ENCODE measurements at places on chromosomes 13 and 19. TPM values are rescaled to one million over a fixed set of nuclear protein-coding genes. Genes with fewer than 3 reads are reported as not detected.

- no peak overlapping the region for H3K4me3 ChIP-seq
- no peak overlapping the region for H3K27ac ChIP-seq
- no peak for DNase-seq
- no peaks in the 10 kb centered on the region for H3K4me1 ChIP-seq
These were observed 48.3 kb downstream of the CRYL1 start for GRCh38 chr13:20477394-20477793.

GRCh38 chr19:15426485-15427349 is 7.9 kb upstream of the AKAP8L start:
- no peak overlapping the region for H3K4me3 ChIP-seq
- H3K27ac ChIP-seq, result no peak overlapping the region
- no peaks in the 10 kb centered on the region for H3K27me3 ChIP-seq
- peaks cover 9% of the 10 kb centered on the region for H3K36me3 ChIP-seq
- peaks cover 29% of the 10 kb centered on the region for H3K4me1 ChIP-seq

DNA sequence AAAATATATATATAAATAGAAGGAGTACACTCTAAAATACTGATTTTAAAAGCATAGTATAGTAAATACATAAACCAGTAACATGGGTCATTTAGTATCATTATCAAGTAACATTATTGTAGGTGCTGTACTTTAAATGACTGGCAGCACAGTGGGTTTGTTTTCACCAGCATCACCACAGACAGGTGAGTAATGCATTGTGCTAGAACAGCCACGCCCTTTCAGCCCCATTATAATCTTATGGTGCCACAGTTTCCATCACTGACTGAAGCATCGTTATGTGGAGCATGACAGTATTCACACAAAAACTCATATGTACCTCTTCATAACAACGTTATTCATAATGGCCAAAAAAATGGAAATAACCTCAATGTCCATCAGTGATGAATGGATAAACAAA is 88.3 kb downstream of the DHRS12 start:
- H3K36me3 ChIP-seq, result no peaks in the 10 kb centered on the region
- H3K27ac ChIP-seq, result no peak overlapping the region
- H3K27me3 ChIP-seq, result no peaks in the 10 kb centered on the region

Gene HRC
- total RNA-seq, result 405 TPM

- no peak overlapping the region for H3K4me3 ChIP-seq
- H3K27me3 ChIP-seq, result no peaks in the 10 kb centered on the region
- no peaks in the 10 kb centered on the region for H3K36me3 ChIP-seq
- DNase-seq, result no peak
- H3K27ac ChIP-seq, result no peak overlapping the region
- H3K4me1 ChIP-seq, result no peaks in the 10 kb centered on the region
These were observed 306.1 kb downstream of the IRS2 start for GRCh38 chr13:109480011-109480955.

GRCh38 chr19:4396949-4397783 is 3.2 kb downstream of the SH3GL1 start:
- peak overlapping the region; percentile 6 for H3K4me3 ChIP-seq
- no peak for DNase-seq
- H3K36me3 ChIP-seq, result peaks cover 16% of the 10 kb centered on the region

- no peak overlapping the region for H3K4me3 ChIP-seq
- H3K27me3 ChIP-seq, result no peaks in the 10 kb centered on the region
- DNase-seq, result no peak
- no peaks in the 10 kb centered on the region for H3K36me3 ChIP-seq
- H3K27ac ChIP-seq, result no peak overlapping the region
These were observed 19.9 kb upstream of the TM9SF2 start for GRCh38 chr13:99481366-99481765.

Gene ETV2
- not detected for total RNA-seq

DNA sequence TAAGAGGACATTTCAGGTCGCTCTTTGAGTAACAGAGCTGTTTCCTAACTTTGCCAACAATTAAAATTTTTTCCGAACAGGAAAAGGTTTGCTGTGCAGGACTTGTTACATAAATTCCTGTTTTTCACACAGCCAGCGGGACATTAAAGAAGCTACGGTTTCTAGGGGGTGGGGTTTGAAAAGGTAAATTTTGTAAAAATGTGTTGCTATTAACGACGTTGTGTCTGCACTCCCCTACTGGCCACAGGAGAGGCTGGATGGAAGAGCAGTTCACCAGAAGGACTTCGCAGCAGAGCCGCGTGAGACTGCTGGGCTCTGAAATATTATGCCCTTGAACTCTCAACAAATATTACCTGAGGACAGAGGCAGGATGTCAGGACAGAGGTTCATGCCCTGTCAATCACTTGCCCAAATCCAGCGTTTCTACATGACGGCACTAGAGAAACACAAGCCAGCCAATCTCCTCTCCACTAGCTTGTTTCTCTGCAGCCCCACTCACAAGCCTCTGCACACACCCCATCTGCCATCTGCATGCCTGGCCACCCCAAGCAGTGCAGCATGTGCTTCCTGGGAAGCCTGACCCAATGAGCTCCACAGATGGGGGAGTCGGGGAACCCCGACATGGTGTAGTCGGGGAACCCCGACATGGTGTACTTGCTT is 102.0 kb downstream of the FOXO1 start:
- H3K27me3 ChIP-seq, result no peaks in the 10 kb centered on the region
- peak overlapping the region; percentile 6 for H3K4me3 ChIP-seq
- peaks cover 11% of the 10 kb centered on the region for H3K36me3 ChIP-seq

Gene EDNRB
- total RNA-seq, result 10.7 TPM

DNA sequence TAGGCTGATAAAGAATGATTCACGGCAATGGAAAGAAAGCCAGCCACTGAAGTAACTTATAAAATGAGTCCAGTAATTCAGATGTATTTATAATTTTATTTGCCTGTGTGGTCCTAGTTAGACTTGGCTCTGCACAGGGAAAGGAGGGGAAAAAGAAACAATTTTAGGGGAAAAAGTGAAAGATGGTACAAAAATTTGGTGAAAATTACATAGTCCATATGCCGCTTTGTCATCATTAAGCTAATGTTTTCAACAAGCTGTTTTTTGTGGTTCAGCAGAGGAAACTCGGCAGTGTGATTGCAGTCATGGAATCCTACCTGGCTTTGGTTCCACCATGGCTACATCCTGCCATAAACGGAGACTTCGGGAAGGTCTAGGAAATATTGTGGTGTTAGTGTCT is 301.9 kb downstream of the ATP8A2 start:
- H3K27me3 ChIP-seq, result no peaks in the 10 kb centered on the region
- no peak overlapping the region for H3K4me3 ChIP-seq
- no peaks in the 10 kb centered on the region for H3K36me3 ChIP-seq
- H3K4me1 ChIP-seq, result no peaks in the 10 kb centered on the region
- H3K27ac ChIP-seq, result no peak overlapping the region

- H3K27ac ChIP-seq, result no peak overlapping the region
- peaks cover 55% of the 10 kb centered on the region for H3K36me3 ChIP-seq
- DNase-seq, result no peak
- H3K4me1 ChIP-seq, result no peaks in the 10 kb centered on the region
These were observed 28.8 kb downstream of the ZNF333 start for GRCh38 chr19:14718522-14719116.

DNA sequence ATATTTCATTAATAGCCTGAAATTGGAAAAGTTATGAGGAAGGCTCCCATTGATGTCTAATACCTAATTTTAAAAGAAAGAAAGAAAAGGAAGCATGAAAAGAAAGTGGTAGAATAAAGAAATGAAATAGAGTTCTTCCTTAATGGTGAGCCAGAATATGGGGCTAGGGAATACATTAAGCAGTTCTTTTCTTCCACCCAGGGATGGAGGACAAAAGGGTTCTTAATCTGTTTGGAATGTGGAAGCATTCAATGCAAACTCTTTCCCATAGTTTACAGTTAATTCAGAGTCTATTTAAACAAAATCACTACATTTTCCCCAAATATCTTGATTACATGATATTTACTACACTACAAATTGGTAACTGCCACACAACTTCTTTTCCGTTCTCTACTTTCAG is 18.4 kb upstream of the ZMYM2 start:
- no peaks in the 10 kb centered on the region for H3K4me1 ChIP-seq
- DNase-seq, result no peak
- no peaks in the 10 kb centered on the region for H3K36me3 ChIP-seq
- peaks cover 3% of the 10 kb centered on the region for H3K27me3 ChIP-seq
- no peak overlapping the region for H3K27ac ChIP-seq

DNA sequence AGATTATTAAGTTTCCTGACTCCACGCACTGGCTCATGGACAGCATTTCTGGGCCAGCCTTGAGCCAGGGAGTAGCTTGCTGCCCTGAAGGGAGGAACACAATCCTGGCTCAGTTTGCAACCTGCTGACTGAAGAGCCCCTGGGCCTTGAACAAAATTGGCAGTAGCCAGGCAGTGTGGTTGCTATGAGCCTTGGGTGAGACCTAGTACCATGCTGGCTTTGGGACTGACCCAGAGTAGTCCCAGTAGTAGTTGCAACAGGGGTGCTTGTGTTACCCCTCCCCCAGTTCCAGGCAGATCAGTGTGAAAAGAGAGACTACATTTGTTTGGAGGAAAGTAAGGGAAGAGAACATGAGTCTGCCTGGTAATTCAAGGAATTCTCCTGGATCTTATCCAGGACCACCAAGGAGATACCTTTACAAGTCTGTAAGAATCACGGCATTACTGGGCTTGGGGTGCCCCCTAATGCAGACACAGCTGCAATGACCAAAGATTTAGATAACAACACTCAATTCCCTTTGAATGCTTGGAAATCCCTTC is 22.0 kb downstream of the ITGBL1 start:
- H3K36me3 ChIP-seq, result no peaks in the 10 kb centered on the region
- H3K4me3 ChIP-seq, result no peak overlapping the region
- DNase-seq, result no peak
- H3K4me1 ChIP-seq, result no peaks in the 10 kb centered on the region

Gene ACTN4
- total RNA-seq, result 80.4 TPM

Gene ZNF567
- total RNA-seq, result 3.6 TPM

GRCh38 chr13:81596224-81596753 is 1255.4 kb upstream of the SPRY2 start:
- no peaks in the 10 kb centered on the region for H3K4me1 ChIP-seq
- no peak overlapping the region for H3K4me3 ChIP-seq
- DNase-seq, result no peak
- H3K36me3 ChIP-seq, result no peaks in the 10 kb centered on the region

Gene NLRP5
- total RNA-seq, result not detected

DNA sequence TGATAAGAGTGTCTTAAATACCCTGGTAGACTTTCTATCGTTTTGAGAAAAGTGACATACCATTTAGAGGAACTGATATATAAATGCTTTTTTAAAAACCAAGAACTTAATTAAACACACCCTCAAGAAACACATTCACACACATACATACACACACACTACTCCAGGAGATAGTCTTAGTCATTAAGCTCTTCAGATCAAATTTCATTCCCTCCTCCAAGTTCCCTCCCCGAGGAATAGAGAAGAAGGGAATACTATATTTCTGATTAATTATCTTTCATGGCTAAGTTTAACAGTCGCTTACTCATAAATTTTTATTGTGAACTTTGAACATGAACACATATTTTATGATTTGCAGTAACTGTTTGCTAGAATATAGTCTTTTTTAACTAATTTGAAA is 1109.5 kb downstream of the SLITRK1 start:
- H3K36me3 ChIP-seq, result no peaks in the 10 kb centered on the region
- H3K4me1 ChIP-seq, result no peaks in the 10 kb centered on the region
- H3K27ac ChIP-seq, result no peak overlapping the region

GRCh38 chr19:14804765-14805164 is 26.4 kb upstream of the ADGRE2 start:
- no peaks in the 10 kb centered on the region for H3K27me3 ChIP-seq
- no peak overlapping the region for H3K4me3 ChIP-seq
- DNase-seq, result no peak
- H3K4me1 ChIP-seq, result no peaks in the 10 kb centered on the region
- no peak overlapping the region for H3K27ac ChIP-seq

- no peaks in the 10 kb centered on the region for H3K27me3 ChIP-seq
- no peaks in the 10 kb centered on the region for H3K4me1 ChIP-seq
- H3K36me3 ChIP-seq, result no peaks in the 10 kb centered on the region
These were observed 153.8 kb downstream of the PCDH9 start for GRCh38 chr13:67076378-67076777.

DNA sequence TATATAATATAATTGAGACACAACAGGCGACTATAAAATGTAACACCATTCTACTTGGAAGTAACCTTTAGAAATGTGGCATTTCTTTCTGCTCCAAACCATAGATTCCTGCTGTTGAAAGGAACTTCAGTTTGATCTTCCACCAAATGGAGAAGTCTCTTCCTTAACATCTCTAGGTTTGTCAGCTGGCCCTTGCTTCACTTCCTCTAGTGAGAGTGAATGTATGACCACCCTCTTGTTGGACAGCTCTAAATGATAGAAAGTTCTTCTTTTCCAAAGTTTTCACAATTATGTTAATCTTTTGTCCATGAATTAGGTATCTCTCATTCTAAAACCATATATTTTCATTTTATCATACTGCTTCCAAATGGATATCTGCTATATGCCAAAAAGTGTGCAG is 13.8 kb upstream of the COG6 start:
- H3K4me3 ChIP-seq, result no peak overlapping the region
- H3K36me3 ChIP-seq, result no peaks in the 10 kb centered on the region
- no peaks in the 10 kb centered on the region for H3K4me1 ChIP-seq
- H3K27me3 ChIP-seq, result no peaks in the 10 kb centered on the region
- H3K27ac ChIP-seq, result no peak overlapping the region
- DNase-seq, result no peak

DNA sequence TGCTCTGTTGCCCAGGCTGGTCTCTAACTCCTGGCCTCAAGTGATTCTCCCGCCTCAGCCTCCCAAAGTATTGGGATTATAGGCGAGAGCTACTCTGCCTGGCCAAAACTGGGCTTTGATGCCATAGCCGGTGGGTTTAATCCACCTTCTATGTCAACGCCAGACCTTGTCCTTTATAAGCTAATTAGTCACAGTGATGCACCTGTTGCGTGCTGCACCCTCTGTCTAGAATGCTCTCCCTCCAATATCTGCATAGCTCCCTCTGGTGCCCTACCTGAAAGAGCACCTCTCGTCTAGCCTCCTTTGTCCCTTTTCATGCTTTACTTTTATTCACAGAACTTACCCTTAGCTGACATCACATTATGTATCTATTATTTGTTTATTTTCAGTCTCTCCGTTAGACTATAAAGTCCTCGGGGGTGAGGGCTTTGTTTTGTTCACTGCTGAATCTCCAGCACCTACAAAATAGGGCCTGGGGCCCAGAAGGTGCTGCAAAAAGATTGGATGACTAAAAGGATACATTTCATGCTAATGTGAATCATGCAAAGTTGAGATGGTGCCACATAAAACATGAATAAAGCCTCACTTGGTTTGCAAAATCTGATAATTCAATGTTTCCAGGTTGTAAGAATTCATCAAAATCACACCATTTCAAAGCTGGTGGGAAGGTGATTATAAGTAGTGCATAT is 148.1 kb downstream of the USP12 start:
- no peak for DNase-seq
- H3K4me3 ChIP-seq, result no peak overlapping the region
- H3K4me1 ChIP-seq, result peaks cover 4% of the 10 kb centered on the region
- H3K27me3 ChIP-seq, result no peaks in the 10 kb centered on the region

Gene PLIN4
- 309 TPM for total RNA-seq

- DNase-seq, result no peak
- no peaks in the 10 kb centered on the region for H3K27me3 ChIP-seq
- no peaks in the 10 kb centered on the region for H3K4me1 ChIP-seq
These were observed 10.2 kb upstream of the CARM1 start for GRCh38 chr19:10861103-10861651.

- H3K27ac ChIP-seq, result peak overlapping the region; percentile 72
- H3K27me3 ChIP-seq, result no peaks in the 10 kb centered on the region
These were observed 516 bp downstream of the ZNF175 start for GRCh38 chr19:51571599-51571998.

Gene TUBA3C
- not detected for total RNA-seq

GRCh38 chr19:3931041-3931440 is 1.8 kb upstream of the NMRK2 start:
- peaks cover 6% of the 10 kb centered on the region for H3K4me1 ChIP-seq
- DNase-seq, result peak; percentile 69
- peak overlapping the region; percentile 81 for H3K27ac ChIP-seq
- H3K36me3 ChIP-seq, result no peaks in the 10 kb centered on the region
- no peak overlapping the region for H3K4me3 ChIP-seq

Data from psoas muscle (tissue), 8 donors.